ENCODE measurements at places on chromosomes 16 and 17.

- DNase-seq, result no peak
Measured at GRCh38 chr17:48225725-48226567, 118.4 kb downstream of the SNX11 start.

DNA sequence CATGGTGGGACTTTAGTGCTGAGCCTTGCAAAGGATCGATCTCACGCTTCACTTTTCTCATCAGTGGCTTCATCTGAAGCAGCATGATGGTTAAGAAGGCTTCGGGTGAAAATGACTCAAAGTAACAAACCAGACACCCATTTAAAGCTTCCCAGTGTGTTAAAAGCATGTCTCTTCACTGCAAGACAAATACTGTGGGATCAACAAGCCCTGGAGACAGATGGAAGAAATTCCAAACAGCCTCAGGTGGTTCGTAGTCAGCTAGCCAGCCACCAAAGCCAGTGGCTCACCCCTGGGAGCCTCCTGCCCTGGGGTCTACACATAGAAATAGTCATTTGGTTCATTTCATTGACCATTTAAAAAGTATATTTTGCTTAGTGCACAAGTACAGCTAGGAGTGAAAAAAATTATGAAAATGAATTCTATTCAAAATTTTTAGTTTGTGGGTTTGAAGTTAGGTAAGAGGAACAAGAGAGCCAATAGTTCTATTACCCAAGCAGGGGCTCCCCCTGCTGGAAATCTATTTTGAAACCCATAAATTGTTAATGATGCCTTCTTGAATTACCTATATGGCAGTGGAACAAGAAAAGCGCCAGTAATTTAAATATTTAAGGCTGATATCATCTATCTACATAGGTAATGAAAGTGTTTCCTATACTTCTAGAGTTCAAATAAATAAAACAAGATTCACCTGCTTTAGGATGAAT, 51.6 kb downstream of the PMP22 start:
- no peak for DNase-seq

- peak; percentile 27 for DNase-seq
Measured at GRCh38 chr16:27169511-27170071, 33.7 kb upstream of the KDM8 start.

DNA sequence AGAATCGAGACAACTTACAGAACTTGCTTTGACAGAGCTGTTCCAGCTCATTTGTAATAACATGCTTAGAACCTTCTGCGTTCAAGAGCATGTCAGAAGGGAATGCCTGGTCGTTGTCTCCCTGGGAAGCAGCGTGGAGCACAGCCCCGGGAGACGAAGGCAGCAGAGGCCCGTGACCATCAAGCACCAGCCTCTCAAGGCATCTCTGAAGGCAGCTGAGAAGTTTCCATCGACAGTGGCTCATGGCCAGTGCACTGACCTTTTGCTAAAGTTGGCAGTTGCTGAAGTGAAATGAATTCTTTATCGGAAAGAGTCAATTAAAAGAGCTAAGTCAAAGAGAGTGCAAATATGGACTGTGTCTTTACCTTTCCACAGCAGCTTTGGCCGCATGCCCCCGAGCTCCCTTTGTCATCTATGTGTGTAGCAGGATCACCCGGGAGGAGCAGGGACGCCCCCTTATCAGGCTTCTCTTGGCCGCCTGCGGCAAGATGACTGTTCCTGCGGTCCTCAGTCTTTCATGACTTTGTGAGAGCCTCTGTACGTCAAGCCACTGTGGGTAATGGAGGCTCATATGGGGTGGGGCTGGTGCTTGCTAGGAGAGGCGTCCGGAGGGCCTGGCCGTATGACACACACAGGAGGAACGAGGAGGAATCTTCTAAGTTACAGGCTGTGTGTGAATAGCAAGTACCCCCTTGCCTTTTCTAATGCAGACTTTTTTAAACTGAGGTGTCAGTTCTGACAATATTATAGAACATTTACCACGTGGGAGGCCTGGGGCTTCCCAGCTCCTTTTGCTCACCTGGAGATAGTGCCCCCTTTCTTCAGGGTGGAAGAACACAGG, 54.2 kb downstream of the LDHD start:
- no peak for DNase-seq

Measured in activated T-cell treated with anti-CD3 and anti-CD28 coated beads for 4 hours (primary cell).